ENCODE measurements at places on chromosomes 16 and 17.

DNA sequence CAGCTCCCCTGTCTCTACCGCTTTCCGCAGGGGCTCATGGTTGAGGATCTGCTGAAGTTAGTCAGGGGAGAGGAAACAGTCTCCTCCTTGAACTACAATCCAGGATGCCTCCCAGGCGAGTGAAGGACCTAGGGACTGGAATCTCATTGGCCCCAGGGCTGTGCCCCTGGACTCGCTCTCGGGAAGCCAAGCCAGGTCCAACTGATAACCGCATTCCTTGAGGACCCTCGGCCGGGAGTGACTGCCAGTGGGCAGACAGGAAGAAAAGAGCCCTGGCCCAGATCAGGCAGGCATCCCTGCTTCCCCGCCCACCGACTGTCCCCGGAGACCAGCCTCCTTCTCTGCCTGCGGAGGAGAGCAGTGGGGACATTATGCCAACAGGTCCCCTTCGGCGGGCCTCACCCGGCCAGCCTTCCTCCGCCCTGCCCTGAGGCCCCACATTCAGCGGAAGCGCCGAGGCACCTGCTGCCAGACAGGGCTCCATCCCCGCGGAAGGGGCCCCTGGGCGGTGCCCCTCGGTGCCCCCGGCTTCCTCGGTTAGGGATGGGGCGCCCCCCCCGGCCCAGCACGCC is 776 bp downstream of the LRRC75A start:
- no peak for DNase-seq

DNA sequence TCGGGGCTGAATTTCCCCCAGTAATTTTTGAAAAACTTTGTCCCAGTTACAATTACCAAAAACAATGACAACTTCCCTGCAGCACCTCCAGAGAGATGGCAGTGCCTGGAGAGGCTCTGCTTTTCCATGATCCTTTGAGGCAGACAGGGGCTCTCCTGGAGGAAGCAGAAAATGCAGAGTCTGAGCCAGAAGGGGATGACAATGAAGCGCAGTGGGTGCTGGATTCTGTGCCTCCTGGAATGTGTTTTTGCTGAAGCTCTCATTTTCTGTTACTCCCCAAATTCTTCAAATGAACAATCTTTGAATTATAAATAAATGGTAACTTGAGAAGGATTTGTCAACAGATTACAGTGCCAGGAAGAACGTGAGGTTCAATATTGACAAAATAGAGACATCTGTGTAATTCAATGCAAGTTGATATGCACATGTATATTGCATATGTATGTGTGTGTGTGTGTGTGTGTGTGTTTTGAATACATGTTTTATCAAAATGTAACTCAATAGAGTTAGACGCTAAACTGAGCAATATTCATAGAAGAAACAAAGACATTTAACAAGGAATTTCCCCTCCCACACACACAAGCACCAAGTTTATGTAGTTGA is 9.7 kb upstream of the RUSF1 start:
- no peak for DNase-seq

DNA sequence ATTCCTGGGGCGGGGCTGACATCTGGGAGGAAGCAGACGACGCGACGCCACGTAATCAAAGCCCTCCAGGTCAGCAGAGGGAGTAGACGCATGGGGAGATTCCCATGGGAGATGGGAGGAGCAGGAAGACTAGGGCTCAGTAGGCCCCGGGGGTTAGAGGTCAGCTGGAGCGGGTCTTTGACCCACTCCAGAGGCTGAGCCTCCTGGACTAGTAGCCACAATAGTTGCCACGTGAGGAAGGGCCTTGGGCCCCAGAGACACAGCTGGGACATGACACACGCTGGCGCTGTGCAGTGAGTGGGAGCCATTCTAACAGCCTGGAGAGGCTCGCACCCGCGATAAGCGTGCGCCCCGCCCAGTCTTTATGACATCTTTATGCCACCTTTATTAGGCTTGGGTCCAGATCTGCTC is 95.7 kb upstream of the AMZ2 start:
- no peak for DNase-seq

- no peak for DNase-seq
These were observed 4.4 kb upstream of the OR1F1 start for GRCh38 chr16:3183445-3184139.

GRCh38 chr17:65771704-65772103 is 210.3 kb upstream of the AXIN2 start:
- no peak for DNase-seq

GRCh38 chr16:64977206-64977920 is 144.5 kb downstream of the CDH11 start:
- DNase-seq, result no peak

DNA sequence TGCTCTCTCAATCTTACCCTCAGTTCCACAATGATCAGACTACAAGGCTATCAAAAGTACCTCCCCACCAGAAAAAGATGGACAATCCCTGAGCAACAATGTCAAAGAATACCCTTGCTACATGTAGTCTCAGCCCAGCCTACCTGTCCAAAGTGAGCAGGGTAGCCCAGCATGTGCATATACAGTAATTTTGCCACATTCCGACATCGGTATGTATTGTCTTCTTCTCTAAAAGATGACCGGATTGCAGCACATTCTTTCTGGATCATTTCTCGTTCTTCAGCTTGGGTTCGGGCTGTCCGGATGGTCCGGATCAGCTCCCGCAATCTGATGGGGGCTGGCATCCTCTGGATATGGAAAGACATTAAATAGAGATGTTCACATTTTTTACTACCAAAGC is 19.5 kb downstream of the AP1G1 start:
- DNase-seq, result no peak
